WERI-Rb-1 (cell line): ENCODE measurements at places on chromosomes 4 and X.

DNA sequence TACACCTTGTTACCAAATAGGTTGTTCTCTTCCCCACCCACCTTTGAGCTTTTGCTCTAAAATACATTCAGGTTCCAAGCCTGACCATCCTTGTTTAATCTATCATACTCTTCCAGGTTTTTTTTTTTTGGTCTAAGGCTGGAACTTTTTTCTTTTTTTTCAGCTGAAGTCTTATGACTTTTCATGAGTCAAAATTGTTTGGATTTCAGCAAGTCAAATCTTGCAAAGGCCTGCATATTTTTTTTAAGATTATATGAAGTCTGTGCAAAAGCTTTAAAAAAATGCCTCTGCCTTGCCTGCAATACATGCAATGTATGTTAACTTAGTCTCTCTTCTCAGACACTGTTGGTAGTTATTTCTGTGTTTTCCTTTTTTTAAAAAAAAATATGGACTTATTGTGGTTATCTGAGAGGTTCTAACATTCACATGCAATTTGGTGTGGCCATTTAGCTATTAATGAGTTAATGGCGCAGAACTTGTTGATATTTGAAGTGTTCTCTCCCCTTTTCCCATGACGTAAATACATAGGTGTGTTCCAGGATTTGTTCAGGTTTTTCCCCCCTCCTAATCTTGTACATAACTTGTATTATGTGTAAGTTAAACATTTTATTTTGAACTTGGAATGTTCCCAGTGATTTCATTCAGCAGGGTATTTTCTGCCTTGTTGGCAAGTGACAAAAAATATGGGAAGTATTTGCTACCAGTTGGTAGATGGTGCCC is 58.7 kb downstream of the CCKAR start:
- no peak for DNase-seq

DNA sequence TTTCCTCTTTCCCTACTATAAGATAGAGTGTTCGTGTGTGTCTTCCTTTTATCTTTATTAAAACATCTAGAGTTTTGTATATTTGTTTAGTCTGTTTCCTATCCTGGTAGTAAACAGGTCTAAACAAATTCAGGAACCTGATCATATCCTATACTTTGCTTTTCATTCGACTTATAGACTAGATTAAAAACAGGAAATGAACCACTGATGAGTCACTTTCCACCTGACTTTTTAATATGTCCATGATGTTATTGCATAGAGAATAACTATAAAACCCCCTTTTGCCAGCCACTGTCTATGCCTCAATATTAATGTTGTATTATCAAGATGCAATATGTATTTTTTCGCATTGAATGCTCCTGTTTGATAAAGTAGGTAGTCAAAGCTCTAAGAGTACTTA is 1794.0 kb downstream of the STIM2 start:
- no peak for DNase-seq

DNA sequence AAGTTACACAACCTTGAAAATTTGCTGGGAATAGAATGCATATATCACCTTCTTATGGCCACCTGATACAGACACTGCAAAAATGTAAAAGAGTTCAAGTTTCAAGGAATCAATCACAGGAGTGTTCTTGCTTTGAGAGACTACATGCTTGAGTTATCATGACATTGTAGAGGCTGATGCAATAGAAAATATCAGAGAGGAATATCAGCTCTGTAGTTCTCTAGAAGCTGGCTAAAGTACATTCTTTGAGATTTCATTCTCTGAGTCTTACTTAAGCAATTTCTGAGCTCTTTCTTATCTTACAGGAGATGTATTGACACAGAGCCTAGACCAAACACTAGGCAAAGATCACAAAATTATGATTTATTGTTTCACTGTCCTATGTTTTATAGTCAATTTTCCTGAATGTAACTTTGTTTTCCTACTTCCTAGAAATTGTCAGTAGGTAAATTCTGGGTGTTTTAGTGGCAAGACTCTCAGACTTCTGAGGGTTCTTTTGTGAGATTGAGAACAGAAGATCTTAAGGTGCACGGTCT is 152.1 kb upstream of the HPGD start:
- DNase-seq, result no peak

DNA sequence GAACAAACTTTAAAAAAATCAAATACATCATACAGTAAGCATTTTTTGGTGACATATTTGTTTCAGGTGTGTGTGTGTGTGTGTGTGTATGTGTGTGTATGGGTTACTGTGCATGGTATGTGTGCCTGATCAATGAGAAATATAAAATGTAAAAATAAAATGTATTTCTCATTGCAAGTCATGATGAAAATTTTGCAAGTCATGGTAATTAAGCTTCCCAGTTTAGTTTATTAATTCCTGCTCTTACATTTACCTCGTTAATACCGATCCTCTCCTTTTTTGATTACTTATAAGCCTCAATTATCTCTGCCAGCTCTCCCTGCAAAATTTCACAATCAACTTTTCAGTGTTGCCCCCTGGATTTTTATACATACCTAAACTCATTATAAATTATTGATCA is 114.6 kb upstream of the ADGRL3 start:
- DNase-seq, result no peak

GRCh38 chrX:120120223-120120622 is 4.5 kb upstream of the RHOXF1 start:
- DNase-seq, result no peak

DNA sequence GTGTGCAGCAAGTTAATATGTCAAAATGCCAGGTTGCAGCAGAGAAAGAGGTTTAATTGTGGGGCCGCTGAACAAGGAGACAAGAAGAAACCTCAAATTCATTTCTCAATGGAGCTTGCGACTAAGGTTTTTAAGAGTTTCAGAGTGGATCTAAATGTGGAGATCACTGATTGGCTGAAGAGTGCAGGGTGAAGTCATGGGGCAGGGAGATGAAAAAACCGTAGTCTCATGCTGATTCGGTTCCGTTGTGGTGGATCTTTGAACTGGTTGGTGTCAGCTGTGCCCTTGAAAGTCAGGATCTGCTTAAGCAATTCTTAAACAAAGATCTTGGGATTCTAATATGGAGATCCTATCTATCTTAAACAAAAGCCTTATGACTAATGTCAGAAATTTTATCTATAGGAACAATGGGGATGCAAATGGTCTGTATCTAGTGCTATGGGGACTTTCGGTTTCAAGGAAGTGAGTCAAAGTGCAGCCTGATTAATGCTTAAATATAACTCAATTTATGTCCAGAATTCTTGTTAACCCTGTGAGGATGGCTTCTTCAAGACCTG is 173.9 kb upstream of the CENPE start:
- DNase-seq, result no peak

GRCh38 chr4:25552580-25553271 is 102.9 kb upstream of the SLC34A2 start:
- no peak for DNase-seq

GRCh38 chrX:48919947-48920717 is 1.3 kb upstream of the PIM2 start:
- DNase-seq, result no peak

GRCh38 chr4:186752325-186752724 is 28.7 kb upstream of the FAT1 start:
- no peak for DNase-seq

DNA sequence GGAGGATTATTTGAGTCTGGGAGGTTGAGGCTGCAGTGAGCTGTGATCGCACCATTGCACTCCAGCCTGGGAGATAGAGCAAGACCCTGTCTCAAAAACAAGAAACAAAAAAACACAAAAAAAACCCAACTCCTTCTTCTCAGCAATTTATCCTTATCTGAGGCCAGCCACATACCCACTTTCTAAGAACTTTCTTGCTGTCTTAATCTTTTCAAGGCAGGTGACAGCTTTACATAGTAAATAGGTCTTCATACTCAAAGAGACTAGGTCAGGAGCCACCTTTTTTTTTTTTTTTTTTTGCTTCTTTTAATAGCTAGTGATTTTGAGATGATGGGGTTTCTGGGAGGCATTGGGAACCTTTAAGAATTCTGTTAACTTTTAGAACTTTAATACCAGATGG is 26.1 kb upstream of the ZCCHC13 start:
- no peak for DNase-seq

DNA sequence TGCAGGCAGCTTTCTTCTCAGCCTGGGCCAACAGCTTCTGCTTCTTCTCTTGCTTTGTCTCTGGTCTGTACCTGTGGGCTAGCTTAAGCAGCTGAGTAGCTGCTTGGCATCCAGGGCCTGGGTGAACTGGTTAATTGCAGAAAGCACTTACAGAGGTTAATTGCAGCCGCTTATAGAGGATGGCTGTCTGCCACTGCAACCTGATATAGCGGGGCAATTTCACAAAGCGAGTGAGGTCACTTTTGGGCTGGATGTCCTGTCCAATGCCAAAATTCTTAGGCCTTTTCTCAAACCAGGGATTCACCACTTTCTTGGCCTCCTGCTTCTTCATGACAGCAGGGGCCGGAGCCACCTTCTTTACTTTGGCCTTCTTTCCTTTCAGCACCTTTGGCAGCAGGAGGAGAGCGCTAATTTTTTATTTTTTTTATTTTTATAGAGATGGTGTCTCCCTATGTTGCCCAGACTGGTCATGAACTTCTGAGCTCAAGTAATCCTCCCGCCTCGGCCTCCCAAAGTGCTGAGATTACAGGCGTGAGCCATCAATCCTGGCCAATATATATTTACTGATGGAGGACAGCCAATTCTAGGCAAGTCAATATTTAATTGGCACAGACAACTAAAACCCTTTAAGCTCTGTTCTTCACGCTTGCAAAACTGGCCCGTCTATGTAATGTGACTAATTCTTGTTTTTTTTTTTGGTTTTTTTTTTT is 61.0 kb downstream of the ENOPH1 start:
- no peak for DNase-seq

GRCh38 chr4:77817304-77818072 is 1.7 kb downstream of the CNOT6L start:
- no peak for DNase-seq

DNA sequence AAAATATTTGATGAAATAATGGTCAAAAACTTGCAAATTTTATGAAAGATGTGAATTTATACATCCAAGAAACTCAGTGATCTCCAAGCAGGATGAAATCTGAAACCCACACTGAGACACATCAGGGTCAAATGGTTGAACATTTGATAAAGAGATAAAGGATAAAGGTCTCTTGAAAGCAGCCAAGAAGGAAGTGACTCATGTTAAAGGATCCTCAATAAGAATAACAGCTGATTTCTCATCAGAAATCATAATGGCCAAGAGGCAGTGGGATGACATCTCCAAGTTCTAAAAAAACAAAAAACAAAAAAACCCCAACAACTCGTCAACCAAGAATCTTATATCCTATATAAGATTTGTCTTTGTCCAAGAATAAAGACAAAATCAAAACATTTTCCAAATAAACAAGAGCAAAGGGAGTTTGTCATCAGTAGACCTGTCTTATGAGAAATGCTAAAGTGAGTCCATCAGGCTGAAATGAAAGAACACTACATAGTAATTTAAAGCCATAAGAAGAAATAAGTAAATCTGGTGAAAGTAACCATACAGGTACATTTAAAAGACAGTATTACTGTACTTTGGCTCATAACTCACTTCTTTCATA is 121.7 kb downstream of the PDS5A start:
- DNase-seq, result no peak

DNA sequence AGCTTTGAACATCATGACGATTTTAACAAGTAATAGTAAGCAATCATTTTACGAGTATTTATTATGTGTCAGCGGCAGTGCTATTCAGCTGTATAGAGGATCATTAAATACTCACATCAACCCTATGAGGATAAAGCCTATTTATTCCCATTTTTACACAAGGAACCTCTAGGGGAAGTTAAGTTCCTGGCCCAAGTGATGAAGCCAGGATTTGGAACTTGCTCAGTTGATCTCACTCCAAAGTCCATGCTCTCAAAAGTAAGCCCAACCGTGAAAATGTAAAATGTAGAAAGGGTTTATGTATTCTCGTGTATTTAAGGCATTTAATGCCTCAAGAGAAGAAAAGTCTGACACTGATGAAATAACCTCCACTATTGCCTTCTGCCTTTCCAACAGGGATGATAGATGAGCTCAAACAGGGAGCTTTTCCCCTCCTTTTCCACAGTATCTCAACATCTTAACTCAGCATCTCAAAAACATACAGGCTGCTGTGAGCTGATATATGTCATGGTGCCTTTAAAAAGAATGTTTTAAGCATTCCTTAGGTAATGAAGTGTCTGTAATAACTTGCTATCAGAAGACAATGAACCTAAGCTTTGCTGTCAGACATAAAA is 35.0 kb upstream of the PLA2G12A start:
- DNase-seq, result no peak

DNA sequence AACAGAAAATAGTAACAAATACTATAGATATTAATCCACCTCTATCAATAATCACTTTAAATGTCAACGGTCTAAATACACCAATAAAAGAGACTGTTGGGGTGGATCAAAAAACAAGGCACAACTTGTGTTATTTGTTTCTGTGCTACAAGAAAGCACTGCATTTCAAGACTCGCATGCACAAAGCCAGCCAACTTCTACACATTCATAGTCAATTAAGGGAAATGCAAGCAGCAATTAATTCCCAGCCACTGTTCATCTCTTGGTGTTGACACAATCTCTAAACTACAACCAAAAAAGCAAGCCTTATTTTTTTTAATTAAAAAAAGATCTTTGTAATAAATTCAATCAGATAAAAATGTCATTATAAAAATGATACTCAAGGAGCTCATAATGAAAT is 67.6 kb downstream of the JAKMIP1 start:
- DNase-seq, result no peak

DNA sequence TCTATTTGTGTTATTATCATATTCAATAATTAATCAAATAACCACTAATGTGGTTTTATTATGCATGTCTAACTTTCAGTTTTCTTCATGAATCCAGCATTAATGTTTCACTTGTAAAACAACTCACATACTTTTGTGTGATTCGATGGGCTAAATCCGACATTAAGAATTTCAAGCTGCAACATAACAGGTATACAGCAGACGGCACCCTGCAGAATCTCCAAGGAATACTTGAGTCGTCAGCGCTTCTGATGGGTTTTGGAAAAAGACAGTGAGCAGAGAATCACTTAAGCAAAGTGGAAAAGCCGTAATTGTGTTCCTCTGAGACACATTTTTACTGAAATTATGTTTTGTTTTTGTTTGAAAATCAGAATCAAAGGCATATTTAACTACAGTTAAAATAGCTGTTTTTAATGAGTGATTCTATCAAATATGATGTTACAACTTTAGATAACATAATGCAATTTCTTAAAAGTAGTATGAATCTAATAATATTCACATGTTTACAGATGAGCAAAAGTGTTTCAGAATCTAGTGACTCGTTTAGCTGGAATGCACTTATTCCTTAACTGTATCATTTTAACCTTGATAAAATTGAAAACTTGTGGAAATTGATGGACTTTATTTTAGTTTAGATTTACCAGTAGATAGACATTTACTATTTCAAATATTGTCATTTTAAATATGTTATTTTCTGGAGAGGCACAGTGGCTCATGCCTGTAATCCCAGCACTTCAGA is 514.8 kb downstream of the CCSER1 start:
- no peak for DNase-seq

DNA sequence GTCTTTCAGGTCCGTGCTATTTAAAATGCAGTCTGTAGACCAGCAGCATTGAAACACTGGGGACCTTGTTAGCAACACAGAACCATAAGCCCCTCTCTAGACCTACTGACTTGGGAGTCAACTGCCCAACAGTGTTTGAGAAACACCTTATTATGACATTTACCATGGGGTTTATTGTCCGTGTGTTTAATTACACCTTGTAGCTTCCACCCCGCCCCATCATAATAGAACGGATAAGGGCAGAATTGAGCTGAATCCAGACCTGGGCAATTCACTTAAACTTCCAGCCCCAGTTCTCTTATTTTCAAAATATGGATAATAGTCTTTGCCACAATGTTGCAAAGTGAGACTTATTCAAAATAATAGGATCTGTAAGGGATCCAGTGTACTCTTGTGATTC is 30.6 kb upstream of the CLNK start:
- no peak for DNase-seq

- DNase-seq, result no peak
These were observed 38.2 kb upstream of the UXT start for GRCh38 chrX:47697181-47697580.
